ENCODE measurements at places on chromosomes 4 and X.

GRCh38 chrX:66163447-66163846, 600 bp upstream of the HEPH start:
- DNase-seq, result no peak

DNA sequence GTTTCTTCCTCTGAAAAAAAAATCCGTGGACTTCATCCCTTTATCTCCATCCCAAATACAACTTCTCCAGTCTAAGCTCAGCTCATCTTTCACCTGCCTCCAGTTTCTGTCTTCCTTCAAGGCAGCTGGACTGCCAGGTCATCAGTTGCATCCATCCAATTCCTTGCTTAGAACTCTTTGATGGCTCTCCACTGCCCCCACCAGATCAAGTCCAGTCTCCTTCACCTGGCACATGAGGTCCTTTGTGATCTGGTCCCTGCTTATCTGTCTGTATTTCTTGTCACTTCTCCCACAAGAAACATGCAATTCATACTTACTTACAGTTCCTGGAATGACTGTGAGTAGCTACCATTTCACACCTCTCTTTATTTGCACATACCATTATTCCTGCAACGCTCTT, 33.8 kb downstream of the OTUD6A start:
- no peak for DNase-seq

GRCh38 chr4:105272002-105272401, 125.3 kb downstream of the TET2 start:
- DNase-seq, result no peak

DNA sequence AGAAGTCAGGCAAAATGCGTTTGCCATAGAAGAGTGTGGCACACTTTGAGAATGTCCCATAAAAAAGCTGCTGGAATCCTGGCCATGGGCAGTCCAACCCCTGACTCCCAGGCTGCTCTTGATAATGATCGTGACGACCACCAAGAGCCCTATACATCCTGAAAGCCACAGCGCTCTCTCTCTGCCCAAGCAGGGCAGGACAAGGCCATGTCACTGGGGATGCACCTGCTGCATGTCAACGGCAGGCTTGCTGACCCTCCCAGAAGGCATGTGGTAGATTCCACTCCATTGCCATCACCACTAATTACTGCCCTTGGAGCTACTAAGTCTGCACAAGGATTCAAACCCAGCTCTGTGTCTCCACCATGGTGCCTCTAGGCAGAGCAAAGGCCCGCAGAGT, 144.5 kb downstream of the EVC2 start:
- no peak for DNase-seq

GRCh38 chr4:41787931-41788330, 39.4 kb upstream of the PHOX2B start:
- DNase-seq, result no peak

- no peak for DNase-seq
Observed at GRCh38 chr4:102326951-102327350, 18.3 kb downstream of the SLC39A8 start.

DNA sequence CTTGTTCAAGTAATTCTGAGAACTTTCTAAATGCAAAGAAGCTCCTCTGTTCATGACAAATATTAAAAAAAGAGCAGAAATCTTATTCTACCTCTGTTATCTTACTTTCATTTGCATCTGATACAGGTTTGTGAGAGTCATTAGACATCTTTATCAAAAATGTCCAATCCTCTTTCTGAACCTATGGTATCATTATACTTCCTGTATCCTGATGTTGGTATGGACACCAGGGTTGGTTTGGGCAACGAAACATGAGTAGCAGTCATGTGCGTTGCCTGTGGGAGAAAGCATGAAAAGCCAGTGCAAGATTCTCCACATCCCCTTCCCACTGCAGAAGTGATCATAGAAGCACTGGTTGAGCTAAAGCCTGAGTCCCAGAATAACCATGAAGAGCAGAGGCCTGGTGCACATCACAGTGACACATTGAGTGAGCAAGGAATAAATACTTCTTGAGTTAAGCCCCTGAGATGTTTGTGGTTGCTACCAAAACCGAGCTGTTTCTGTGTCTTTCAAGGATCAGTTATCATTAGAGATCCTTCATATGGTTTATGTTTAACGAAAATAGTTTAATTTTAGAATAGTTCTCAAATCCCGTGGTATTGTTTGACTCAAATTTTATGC, 197.2 kb downstream of the BANK1 start:
- no peak for DNase-seq

DNA sequence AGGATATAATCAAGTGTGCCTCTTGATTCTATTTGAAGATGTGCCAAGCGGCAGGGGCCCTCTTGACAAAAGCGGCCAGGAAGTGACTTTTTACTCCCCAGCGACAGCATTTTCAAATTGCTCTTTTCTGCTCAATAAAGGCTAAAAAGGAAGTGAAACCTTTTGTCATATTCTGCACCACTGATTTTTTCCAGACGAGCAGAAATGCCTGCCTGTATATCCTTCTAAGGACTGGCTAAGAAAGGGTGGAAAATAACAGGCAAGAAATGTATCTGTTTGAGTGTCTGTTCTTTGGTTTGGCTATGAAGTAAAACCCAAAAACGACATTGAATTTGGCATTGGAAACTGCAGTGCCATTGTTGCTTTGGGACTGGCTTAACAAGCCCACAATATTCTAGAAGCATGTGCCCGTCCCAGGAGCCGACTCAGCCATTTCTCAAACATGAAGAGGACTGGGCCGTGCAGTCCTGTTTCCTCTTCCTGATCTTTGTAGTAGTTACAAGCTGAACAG, 25.4 kb downstream of the TMSB4X start:
- DNase-seq, result no peak

- DNase-seq, result no peak
Observed at GRCh38 chr4:137375111-137375850, 157.0 kb downstream of the PCDH18 start.

GRCh38 chrX:134718966-134719317, 60.7 kb upstream of the PLAC1 start:
- no peak for DNase-seq

Data from MG63 (cell line).